Colonic mucosa (tissue), 4 donors: ENCODE measurements at places on chromosomes 3 and 15. TPM values are rescaled to one million over a fixed set of nuclear protein-coding genes. Genes with fewer than 3 reads are reported as not detected.
A peak's percentile ranks its signal among the peaks of the same experiment; 100 is the strongest.

DNA sequence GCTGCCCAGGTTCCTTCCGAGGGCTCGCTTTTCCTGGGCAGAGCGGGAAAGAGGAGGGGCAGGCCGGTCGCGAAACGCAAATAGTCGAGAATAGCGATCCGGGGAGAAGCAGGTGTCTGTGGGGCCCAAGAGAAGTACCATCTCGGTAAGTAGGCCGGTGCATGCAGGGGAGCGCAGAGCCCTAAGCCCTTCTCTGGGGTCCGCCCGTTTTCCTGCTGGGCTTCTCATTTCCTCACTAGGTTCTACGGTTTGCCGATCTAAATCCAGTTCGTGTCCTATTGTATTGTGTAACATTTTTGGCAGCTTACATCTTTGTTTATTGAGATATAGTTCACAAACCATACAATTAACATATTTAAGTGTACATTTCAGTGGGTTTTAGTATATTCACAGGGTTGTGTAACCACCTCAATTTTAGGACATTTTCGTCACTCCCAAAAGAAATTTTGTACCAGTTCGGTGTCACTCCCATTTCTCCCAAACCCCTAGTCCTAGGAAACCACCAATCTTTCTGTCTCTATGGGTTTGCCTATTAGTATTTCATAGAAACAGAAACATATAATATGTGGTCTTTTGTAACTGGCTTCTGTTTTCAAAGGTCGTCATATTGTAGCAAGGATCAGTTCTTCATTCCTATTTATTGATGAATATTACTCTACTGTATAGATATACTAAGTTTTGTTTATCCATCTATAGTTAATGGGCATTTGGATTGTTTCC, 6.8 kb upstream of the TRIM69 start:
- peak; percentile 56 for DNase-seq

DNA sequence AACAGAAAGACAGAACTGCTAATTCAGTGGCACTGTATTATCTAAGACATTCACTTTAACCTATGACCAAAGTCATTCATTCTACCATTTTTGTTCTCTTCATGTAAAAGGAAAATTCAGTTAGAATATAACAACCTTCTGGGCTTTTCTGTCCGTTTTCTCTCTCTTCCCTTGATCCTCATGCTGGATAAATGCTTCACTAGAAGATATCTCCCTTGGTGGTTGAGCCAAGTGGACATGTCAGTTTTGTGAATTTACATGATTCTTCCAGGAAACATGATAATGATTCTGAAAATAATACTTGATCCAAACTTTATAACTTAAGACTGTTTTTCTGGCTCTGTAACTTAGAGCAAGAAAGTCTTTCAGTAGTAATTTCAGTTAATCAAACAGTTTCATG, 1012.2 kb downstream of the SQOR start:
- no peak for DNase-seq

Gene GMPS
- 62.9 TPM for total RNA-seq

Gene CDHR4
- total RNA-seq: not detected
